ENCODE measurements at places on chromosomes 11 and 22.

DNA sequence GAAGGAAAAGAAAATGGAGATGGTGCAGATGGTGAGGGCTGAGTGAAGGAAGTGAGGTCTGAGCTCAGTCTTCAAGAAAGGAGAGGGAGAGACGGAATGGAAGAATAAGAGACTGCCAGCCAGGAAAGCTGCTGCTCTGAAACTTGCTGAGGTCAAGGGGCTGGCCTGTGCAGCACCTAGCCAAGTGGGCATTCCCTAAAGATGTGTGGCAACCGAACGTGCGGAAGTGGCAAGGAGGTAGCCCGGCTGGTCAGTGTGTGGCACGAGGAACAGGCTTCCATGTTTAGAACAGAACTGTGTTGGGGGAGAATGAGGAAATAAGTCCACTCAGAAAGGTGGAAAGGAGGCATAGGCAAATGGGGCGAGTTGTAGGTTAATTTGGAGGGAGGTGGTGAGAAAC is 7.6 kb upstream of the IGSF9B start:
- no peak for DNase-seq

GRCh38 chr11:10302359-10302743 is 2.5 kb upstream of the ADM start:
- DNase-seq, result no peak

- no peak for DNase-seq
These were observed 11.7 kb upstream of the LTO1 start for GRCh38 chr11:69686856-69687255.

DNA sequence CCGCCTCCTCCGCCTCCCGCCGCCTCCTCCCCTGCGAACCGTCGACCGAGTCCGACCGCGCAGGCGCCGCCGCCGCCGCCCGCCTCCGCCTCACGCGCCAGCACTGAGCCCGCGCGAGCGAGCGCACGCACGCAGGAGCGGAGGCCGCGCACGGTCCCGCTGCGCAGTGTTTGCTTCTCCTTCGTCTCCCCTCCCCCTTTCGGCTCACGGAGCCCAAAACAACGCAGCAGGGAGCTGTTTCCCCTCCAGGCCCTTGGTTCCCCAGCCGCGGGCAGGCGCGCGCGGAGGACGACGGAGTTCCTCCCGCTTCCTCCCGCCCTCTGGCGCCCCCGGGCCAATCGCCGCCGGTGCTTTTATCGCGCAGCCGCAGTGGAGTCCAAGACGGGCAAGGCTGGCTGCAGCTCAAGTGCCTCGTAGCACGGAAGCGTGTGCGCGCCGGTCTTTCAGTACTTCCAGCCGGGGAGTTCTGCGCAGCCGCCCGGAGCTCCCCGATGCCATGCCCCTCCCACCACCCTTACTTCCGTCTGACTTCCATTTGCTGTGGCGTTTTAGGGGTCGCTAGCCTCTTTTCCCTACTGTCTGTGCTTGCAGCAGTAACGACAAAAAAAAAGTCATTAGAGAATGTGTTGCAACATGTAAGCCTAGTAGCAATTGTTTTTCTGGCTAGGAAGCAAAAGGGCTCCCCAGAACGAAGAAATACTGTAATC is at the start of gene HNRNPUL2:
TSS of gene HNRNPUL2 (minus strand) at position 293 of the 707 bp plus-strand sequence. CDS start 301 bp downstream, outside the sequence.
- peak; percentile 99 for DNase-seq

DNA sequence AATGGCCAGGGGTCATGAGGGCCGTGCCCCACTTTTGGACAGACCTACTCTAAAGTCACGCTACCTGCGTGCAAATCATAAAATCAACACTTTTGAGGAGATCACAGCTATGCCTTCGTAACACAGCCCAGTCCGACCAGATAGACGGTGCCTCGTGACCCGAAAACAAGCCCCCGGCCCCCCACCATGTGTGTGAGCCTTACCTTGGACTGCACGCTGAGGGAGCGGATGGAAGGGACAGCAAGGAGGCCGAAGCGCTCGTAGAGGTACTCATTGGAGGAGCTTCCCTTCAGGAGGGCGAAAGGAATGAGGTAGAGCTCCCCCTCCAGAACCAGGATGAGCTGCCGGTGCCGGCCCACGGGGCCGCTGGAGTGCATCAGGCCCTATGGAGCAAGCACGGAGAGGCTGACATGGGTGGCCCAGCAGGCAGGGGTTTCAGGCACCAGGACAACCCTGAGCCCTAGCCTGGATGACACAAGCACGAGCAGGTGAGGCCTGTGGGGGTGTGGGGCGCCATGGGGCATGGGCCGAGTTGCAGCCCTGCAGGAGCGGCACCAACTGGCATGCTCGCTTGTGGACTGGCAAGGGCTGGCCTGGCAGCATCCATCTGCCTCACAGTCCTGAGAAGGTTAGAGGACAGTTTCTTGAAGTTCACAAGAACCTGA is 82.2 kb upstream of the PITPNB start:
- DNase-seq, result no peak

DNA sequence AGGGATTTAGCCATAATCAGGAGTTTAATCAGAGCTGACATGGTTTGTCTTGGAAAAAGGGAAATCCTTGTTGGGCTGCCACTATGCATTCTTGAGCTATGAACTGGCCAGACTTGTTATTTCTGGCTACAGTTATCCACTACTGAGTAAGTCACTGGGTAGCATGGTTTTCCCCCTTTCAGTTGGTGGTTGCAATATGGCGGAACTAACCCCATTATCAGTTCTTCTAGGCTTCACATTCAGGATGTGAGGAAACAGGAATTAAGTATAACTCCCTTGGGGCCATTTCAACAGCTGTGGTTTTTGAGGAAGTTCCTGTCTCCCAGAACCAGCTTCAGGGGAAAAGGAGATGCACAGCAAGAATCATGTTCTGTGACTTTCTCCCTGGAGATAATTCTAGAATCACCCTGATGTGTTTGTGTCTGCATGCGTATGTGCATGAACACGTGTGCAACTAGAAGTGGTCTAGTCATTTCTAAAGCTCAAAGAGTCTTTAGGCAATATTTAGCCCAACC is 103.0 kb upstream of the CD44 start:
- DNase-seq, result peak; percentile 49

- peak; percentile 91 for DNase-seq
These were observed at the start of gene MCM5 for GRCh38 chr22:35399678-35400500. TSS of gene MCM5 (plus strand) at chr22:35400140. CDS start at chr22:35400439, 299 bp downstream.

DNA sequence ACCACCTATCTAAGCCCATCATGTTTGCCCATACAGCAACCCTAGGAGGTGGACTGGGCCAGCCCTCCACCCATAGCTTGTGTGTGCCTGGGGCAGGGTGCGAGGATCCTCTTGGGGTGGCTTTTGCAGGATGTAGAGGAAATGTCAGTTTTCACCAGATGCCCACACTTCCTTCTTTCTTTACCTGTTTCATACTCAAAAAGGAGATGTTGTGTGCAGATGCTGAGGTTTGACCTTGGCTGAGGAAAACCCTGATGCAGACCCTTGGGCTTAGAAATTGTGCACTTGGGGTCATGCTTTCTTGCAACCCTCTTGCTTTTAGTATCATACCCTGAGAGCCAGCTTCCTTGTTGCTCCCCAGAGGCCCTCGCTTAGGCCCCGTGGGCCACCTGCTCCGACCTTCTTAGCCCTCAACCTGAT is 2.2 kb downstream of the HTR3A start:
- DNase-seq, result no peak

- no peak for DNase-seq
These were observed 2.9 kb downstream of the TEAD1 start for GRCh38 chr11:12677131-12677530.

- DNase-seq, result no peak
These were observed 98.9 kb downstream of the TRAF6 start for GRCh38 chr11:36411202-36411640.

DNA sequence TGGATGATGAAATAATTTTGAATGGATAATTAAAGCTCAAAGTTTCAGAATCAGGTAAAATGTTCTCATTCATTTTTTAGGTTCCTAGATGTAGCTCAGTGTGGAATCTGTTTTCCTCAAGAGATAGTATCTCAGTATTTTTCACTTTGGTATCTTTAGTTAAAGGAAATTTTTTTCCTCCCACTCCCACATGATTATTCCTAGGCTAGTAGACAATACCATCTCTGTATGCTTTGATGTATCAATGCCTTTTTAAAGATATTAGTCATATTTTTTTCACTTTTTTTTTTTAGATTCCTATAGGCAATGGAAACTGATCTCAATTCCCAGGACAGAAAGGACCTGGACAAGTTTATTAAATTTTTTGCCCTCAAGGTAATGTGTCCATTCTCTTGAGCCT is 26.6 kb downstream of the ATG13 start:
- no peak for DNase-seq

GRCh38 chr11:102279641-102280170 is 37.6 kb upstream of the BIRC3 start:
- peak; percentile 34 for DNase-seq

- no peak for DNase-seq
These were observed 1.1 kb downstream of the SLC43A3 start for GRCh38 chr11:57425565-57426438.

- DNase-seq, result no peak
These were observed 33.9 kb downstream of the AP2A2 start for GRCh38 chr11:959608-960007.

- no peak for DNase-seq
These were observed 271.7 kb upstream of the ZC3H12C start for GRCh38 chr11:109821511-109821910.

GRCh38 chr22:26632422-26633155 is 10.8 kb downstream of the CRYBA4 start:
- DNase-seq, result no peak

DNA sequence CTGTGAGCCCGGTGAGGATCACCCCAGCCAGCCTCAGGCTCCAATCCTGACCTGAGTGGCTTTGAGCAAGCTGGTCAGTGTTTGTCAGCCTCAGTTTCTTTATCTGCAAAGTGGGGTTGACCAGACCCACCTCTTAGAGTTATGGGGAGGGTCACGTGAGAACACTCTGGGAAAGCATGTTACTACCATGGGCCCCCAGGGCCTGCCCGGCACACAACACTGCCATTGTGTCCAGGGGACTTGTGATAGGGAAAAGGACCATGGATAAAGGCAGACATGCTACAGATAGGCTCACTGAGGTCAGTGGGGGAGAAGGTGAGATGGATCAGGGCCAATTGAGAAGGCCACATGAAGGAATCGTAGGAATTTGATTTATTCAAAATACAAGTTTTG is 32.1 kb upstream of the SUSD2 start:
- no peak for DNase-seq

DNA sequence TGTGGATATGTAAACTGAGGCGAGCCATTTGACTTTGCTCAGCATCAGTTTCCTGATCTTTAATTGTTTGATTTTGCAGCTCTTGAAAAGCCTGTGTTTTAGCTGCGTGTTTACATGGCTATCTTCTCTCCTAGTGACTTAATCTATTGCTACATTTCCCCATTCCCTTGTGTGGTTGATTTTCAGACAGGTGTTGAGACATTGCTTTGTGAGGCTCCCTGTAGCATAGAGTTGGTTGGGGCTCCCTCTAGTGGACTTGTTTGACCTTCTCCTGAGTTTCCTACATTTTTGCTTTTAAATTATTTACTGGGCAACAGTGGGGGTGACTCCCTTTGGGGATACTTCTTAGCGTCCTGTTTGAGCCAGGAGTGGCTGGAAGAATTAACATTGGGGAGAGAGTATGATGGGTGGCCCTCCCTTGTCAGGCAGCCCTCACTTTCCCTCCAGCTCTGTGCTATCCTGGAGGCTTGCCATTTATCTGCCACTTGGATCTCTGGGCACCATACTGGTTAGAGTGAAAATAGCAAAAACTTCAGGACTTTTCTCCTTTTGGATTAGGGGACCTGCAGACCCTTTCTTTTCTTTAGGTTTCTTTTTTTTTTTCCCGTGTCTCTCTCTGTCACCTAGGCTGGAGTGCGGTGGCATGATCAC is 9.2 kb upstream of the CBL start:
- peak; percentile 78 for DNase-seq

- DNase-seq, result no peak
These were observed 8.2 kb downstream of the ABCG4 start for GRCh38 chr11:119157063-119157462.

DNA sequence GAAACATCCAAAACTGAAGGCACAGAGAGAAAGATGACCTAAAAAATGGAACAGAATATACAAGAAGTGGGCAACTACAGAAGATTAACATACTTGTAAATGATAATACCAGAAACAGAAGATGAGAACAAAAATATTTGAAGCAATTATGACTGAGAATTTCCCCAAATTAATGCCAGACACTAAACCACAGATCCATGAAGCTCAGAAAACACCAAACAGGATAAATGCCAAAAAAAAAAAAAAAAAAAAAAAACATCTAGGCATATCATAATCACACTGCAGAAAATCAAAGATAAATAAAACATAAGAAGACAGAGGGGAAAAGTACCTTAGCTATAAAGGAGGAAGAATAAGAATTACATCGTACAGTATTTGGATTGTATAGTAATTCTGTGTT is 65.3 kb downstream of the JAM3 start:
- no peak for DNase-seq

DNA sequence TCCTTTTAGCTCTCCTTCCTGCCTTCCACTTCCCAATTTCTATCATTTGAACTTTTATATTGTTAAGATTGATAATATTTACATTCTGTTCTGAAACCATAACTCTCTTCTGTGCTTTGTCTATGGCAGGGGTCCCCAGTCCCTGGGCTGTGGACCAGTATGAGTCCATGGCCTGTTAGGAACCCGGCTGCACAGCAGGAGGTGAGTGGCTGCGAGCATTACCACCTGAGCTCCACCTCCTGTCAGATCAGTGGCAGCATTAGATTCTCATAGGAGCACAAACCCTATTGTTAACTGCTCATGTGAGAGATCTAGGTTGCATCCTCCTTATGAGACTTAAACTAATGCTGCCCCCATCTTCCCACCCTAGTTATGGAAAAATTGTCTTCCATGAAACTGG is 48.4 kb upstream of the HEPHL1 start:
- no peak for DNase-seq

DNA sequence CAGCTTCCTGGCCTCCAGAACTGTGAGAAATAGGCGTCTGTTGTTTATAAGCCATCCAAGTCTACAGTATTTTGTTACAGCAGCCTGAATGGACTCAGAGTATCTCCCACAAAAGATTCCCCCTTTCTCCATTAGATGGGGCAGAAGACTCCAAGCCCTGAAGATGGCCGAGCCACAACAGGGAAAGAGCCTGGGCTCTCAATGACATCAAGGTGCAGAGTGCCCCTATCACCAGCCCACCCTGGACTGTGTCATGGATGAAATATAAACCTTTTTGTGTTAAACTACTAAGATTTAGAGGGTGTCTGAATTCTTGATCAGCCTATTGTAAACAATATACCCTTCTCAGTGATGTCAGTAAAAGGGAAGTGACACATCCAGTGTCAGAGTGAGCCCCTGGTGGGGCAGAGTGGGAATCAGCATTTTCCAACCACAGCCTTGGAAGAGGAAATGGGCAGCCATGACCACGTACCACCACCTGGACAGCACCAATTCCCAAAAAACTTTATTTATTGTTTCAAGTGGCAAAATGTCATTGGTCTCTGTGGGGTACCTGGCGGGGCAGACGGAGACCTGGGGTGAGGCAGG is 25.5 kb downstream of the TNKS1BP1 start:
- DNase-seq, result no peak

DNA sequence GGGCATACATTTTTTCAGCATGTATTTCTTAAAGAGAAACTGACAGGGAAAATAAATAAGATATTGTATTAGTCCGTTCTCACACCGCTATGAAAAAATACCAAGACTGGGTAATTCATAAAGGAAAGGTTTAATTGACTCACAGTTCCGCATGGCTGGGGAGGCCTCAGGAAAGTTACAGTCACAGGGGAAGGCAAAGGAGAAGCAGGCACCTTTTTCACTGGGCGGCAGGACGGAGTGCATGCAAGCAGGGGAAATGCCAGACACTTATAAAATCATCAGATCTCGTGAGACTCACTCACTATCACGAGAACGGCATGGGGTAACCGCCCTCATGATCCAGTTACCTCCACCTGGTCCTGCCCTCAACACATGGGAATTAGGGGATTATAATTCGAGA is 44.2 kb downstream of the PPFIA1 start:
- DNase-seq, result no peak

GRCh38 chr11:128497061-128497775 is 90.1 kb downstream of the ETS1 start:
- peak; percentile 95 for DNase-seq

- DNase-seq, result no peak
These were observed 87.6 kb downstream of the LARGE1 start for GRCh38 chr22:33832558-33833151.

All from AG04450 (cell line).